ENCODE measurements at places on chromosomes 5 and 9. TPM values are rescaled to one million over a fixed set of nuclear protein-coding genes. Genes with fewer than 3 reads are reported as not detected.

Gene SOX30
- 0.93 TPM for total RNA-seq

Gene NFX1
- total RNA-seq = 36.5 TPM

Gene PHAX
- total RNA-seq = 40.7 TPM

Gene CREBRF
- total RNA-seq = 15.3 TPM

Gene ADAMTS6
- total RNA-seq = 0.44 TPM

Gene PCDHB15
- total RNA-seq = not detected

Gene VCP
- 292 TPM for total RNA-seq

Gene EXOSC3
- total RNA-seq = 97.5 TPM

Gene CXCL14
- not detected for total RNA-seq

Gene TMEFF1
- 0.95 TPM for total RNA-seq

Gene PCDHA6
- total RNA-seq = not detected

Gene ACTBL2
- total RNA-seq = not detected

Gene SMU1
- 25.8 TPM for total RNA-seq

Gene EFNA5
- total RNA-seq = not detected

Gene GFM2
- 30.9 TPM for total RNA-seq

Gene IFNA13
- total RNA-seq = not detected

Gene TTLL11
- 0.97 TPM for total RNA-seq

Gene PTPRD
- total RNA-seq = 0.10 TPM

Gene ARHGEF37
- 0.77 TPM for total RNA-seq

Gene CCDC107
- 15.7 TPM for total RNA-seq

Gene IFNA5
- not detected for total RNA-seq

Gene PPP1R26
- total RNA-seq = 3.5 TPM

Gene RASEF
- total RNA-seq = not detected

Gene PPP3R2
- not detected for total RNA-seq

Gene MUSK
- total RNA-seq = not detected

Gene PIP5KL1
- total RNA-seq = 2.9 TPM

Gene STPG3
- total RNA-seq = not detected

Gene SLC23A1
- 1.0 TPM for total RNA-seq

Gene CDC20B
- not detected for total RNA-seq

Gene ENTREP1
- 0.07 TPM for total RNA-seq

Gene MYMK
- total RNA-seq = not detected

Gene CCDC183
- 0.36 TPM for total RNA-seq

Gene DCP2
- 102 TPM for total RNA-seq

Gene SLC27A4
- total RNA-seq = 14.1 TPM

Gene INSL6
- not detected for total RNA-seq

Gene PDZD2
- total RNA-seq = not detected

Gene CBY3
- 0.67 TPM for total RNA-seq

Gene CARTPT
- total RNA-seq = not detected

Gene APBA1
- 0.51 TPM for total RNA-seq

Gene SCAMP1
- 18.3 TPM for total RNA-seq

Gene GABRA6
- total RNA-seq = not detected

Gene GIN1
- 10.7 TPM for total RNA-seq

Gene SRA1
- 46.0 TPM for total RNA-seq

Gene CLTA
- 144 TPM for total RNA-seq

Gene TRAF2
- total RNA-seq = 40.0 TPM

Gene DRD1
- total RNA-seq = not detected

Gene DDX4
- total RNA-seq = not detected

Gene CDC42SE2
- 103 TPM for total RNA-seq

Gene IL7R
- 169 TPM for total RNA-seq

Gene CATSPER3
- 0.53 TPM for total RNA-seq

Gene LECT2
- not detected for total RNA-seq

Gene UBE2B
- 124 TPM for total RNA-seq

Gene SPINK6
- total RNA-seq = not detected

Gene PCDHGB2
- total RNA-seq = 0.10 TPM

Measured in activated CD4-positive, alpha-beta memory T cell treated with anti-CD3 and anti-CD28 coated beads for 36 hours (primary cell).